ENCODE measurements at places on chromosomes 1 and 21. TPM values are rescaled to one million over a fixed set of nuclear protein-coding genes. Genes with fewer than 3 reads are reported as not detected.

DNA sequence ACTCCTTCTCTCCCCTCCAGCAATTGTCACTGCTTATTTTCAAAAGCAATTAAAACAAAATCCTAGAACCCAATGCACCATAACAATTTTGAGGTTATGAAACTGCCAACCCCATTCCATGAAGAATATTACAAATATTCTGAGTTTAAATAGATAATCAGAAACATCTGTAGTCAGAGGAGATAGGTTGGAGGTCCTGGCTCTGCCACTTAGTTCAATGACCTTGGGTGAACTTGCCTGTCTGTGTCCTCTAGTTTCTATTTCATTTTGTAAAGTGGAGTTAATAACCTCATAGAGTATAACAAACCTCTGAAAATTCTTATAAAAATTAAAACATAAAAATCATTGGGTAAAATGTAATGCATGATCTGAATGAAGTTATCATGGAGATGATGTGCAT is 164.6 kb downstream of the KCTD3 start:
- no peak overlapping the region for H3K4me3 ChIP-seq
- no peaks in the 10 kb centered on the region for H3K27me3 ChIP-seq
- H3K36me3 ChIP-seq, result no peaks in the 10 kb centered on the region
- no peak for DNase-seq
- H3K4me1 ChIP-seq, result no peaks in the 10 kb centered on the region
- no peak overlapping the region for H3K27ac ChIP-seq

Gene NIBAN1
- total RNA-seq, result 14.3 TPM

Gene ANKRD65
- total RNA-seq, result 7.9 TPM

Gene CR1
- total RNA-seq, result 1.5 TPM

DNA sequence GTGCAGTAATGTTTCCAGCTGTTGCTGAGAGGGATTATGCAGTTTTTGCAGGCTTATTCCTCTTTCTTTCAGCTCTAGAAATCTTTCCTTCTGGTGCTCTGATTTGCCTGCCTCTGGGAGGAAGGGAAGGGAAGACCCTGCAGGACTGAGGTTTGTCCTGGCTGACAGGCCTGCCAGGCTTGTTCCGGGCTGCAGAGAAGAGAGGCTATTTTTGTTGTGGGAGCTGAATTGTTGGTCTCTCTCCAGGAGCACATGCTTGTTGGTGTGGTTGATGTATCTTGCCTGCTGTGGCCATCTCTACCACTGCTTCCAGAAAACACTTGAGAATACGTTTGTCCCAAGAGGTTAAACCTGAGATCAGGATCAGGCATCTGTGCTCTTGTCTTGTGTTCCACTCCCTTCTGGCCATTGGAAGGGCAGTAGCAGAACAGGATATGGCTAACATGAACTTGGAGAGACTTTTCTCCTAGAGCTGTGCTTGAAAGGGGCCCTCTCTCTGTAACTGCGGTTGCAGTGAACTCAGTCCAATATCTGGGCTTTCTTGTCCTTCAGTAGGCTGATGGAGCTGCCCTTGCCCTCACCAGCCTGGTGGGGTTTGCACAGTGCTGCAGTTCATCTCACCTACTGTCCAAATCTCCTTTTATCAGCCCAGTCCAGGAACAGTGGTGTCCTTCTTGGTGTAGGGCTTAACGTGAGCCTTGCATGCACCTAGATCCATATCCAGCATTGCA is 21.5 kb upstream of the SLC25A34 start:
- H3K27me3 ChIP-seq, result no peaks in the 10 kb centered on the region
- H3K4me1 ChIP-seq, result no peaks in the 10 kb centered on the region
- H3K27ac ChIP-seq, result no peak overlapping the region
- no peak for DNase-seq
